ENCODE measurements at places on chromosomes 2 and 18.

- DNase-seq: no peak
Measured at GRCh38 chr2:197205585-197206215, 104.9 kb downstream of the ANKRD44 start.

GRCh38 chr2:96329456-96329855 lies 4.3 kb downstream of the ITPRIPL1 start:
- no peak for DNase-seq

DNA sequence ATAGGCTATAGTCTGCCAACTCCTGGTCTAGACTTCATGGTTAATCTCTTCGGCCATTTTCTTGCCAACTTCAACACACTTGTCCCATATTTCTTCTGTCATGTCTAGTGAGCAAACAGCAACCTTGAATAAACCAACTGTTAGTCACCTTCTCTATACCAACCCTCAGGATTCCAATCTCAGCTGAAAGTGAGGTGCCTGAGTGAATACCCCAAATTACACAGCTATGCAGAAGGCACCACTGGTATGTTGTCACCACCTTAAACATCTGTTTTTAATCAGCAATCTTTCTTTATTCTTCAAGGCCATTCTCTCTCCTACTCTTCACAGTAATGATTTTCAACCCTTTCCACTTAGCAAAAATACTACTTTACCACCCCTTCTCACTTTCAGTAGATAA lies 39.3 kb downstream of the THOC1 start:
- DNase-seq: no peak

GRCh38 chr18:13570856-13571495 lies 155.4 kb downstream of the FAM210A start:
- DNase-seq: no peak

- no peak for DNase-seq
Measured at GRCh38 chr18:77708826-77709506, 459.3 kb downstream of the GALR1 start.

DNA sequence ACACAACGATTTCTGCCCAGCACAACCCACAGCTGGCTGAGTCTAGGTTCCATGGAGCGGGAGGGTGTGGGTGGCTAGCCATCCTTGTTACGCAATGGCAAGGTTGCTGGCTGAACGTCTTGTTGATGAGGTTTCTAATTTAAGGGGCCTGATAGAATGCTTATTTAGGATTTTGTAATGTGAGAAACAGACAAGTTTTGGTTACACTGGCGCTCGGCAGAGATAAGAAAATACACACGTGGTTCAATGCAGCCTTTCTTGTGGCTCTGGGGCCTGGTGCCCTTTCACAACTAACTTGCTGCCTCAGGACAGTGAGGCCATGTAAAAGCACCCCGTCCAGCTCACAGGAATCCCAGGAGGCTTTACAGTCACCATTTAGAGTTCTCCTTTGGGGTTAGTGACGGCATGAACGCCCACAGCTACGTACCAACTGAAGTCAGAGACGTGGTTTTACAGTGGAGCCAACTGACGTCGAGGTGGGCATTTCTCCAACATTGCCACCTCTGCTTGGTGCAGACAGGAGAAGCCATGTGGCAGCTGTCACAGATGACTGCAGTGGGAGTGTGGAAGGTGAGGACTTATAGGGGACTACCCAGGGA lies 29.7 kb upstream of the PIEZO2 start:
- DNase-seq: no peak
